ENCODE measurements at places on chromosomes 1 and 21. TPM values are rescaled to one million over a fixed set of nuclear protein-coding genes. Genes with fewer than 3 reads are reported as not detected.

BCAN gene
- not detected for total RNA-seq

DNA sequence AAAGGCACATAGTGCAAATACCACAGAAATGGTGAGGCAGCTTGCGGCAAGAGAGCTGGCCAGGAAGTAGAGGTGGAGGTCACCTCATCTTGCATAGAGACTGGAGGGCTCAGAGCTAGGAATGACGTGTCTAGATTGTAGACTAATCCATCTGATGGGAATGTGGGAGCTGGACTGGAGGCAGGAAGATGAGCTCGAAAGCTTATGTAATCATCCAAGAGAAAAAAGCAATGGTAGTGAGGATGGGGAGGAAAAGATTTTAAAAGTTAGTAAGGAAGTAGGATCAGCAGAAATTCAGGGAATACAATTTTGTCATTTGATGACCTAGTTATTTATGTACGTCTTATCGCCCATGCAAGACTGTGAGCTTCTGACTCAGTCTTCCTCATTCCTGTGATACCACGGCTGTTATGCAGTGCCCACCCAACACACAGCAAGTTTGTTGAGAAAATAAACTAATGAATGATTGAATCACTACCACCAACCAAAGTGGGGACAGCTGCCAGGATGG lies 123.9 kb downstream of the RRAGC start:
- DNase-seq: peak; percentile 40

DNA sequence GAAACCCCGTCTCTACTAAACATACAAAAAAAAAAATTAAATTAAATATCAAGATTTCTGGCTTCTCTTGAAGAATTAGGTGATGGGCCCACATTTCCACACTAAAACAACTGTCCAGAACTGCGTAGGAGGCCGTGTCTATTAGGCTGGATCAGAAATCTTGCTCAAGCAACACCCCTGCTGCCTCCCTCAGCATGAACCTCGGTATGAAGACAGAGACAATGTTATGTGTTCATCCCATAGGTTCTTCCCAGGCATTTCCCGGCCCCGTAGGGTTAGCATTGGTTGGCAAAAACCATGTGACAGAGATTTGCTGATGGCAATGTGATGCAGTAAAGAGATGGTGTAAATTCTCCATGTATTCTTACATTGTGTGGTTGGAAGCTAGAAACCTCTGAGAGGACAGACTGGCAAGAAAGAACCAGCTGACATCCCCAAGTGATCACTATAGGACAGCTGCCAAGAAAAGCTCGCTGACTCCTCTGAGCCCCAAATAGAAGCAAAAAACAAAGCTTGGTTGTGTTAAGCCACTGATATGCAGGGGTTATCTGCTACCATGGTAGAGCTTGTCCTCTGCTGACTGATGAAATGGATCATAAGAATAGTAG lies 34.5 kb downstream of the EBNA1BP2 start:
- no peak for DNase-seq

- DNase-seq: peak; percentile 52
Observed at GRCh38 chr21:46056450-46056903, 41.4 kb upstream of the COL6A2 start.

DNA sequence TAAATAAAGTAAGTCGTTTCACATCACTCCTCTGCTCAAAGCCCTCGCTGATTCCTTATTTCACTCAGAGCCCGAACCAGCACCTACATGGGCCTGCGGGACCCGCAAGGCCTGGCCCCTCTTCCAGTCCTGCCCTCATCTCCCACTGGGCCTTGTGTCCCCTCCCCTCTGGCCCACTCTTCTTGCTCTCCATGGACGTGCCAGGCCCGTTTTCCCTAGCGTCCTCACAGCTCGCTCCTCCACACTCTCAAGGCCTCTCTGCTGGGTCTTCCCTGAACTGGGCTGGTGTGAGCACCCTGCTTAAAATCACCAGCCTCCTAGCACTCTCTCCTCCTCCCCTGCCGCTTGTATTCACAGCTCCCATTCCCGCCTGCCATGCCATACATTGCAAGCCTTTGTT lies 237.9 kb downstream of the FOXD2 start:
- DNase-seq: no peak

DNA sequence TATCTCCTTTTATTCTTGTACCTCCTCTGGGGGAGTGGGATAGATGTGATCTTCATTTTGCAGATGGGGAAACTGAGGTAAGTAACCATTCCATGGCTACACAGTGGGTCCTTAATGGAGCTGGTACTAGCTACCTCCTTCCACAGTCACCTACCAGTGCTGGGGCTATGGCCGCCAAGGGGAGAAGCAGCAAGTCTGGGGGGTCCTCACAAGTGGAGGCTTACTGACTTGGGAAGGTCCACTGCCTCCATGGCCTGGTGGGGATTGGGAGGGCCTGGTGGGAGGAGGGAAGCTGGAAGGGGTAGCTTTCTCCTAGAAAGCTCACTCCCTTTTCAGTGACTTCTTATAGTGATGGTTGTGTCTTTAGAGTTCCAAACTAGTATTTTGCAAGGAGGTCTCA lies 5.9 kb upstream of the FOXO6 start:
- DNase-seq: no peak
